ENCODE measurements at places on chromosomes 11 and 22.

DNA sequence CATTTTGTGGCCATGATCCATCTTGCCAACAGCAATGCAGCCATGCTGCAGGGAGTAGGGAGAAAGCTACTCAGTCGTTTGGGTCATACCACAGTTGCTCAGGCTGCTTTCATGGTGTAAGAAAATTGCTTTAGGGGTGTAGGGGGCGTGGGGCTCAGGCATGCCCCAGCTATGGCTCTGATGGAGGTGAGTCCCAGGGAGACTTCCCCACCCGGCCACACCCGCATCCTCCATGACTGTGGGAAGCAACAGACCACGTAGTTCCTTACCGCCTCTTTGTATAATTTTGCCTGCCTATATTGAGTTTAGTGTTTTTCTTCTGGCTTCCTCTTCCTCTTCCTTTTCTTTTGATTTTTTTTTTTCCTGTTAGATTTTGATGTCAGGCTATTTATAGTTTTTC, 58.8 kb downstream of the SPECC1L start:
- DNase-seq = no peak

DNA sequence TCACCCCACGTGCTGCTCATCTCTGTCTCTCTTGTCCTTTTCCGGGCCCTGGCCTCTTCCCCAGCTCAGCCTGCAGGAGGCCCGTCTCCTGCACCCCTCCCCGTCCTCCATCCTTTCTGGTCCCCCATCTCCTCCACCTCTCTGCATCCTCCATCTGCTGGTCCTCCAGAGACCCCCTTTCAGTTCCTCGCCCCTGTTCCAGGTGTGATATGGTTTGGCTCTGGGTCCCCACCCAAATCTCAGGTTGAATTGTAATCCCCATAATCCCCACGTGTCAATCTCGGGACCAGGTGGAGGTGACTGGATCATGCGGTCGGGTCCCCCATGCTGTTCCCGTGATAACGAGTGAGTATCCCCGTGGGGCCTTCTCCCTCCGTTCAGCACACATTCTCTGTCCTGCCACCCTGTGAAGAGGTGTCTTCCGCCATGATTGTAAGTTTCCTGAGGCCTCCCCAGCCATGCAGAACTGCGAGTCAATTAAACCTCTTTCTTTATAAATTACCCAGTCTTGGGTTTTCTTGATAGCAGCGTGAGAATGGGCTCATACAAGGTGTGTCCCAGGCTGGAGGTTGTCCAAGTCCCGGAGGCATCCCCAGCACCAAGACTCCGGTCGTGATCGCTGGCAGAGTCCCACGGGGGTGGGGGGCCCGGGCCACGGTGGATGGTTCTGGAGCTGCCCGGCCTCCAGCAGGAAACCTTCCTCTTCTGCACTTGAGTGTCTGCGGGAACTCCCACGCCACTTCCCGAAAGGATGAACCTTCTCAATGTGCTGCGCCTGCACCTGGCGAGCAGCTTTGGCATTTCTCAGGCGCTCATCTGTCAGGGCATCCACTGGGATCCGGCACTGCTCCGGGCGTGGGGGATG, 29.0 kb upstream of the TOLLIP start:
- DNase-seq = no peak

- DNase-seq = no peak
Observed at GRCh38 chr11:11626128-11626527, 4.3 kb upstream of the GALNT18 start.

- DNase-seq = no peak
Observed at GRCh38 chr22:26524870-26525269, 12.6 kb upstream of the TFIP11 start.

DNA sequence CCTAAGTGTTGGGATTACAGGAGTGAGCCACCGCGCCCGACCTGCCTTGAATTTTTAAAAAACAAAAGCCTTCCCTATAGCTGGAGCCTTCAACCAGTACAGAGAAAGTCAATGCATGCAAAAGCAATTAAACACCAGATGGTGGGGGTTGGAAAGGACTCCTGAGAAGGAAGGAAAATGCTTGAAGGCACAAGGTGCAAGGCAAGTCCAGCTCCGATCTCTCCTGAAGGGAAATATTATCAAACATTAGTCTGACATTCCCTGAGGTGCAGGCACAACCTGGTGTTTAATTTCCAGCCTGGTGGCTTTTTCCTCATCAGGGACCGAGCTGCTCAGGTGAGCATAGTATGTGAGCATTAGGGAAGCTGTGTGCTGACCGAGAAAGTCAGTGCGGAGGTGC, 12.9 kb upstream of the RAPSN start:
- no peak for DNase-seq

- DNase-seq = no peak
Observed at GRCh38 chr11:112771851-112772250, 189.4 kb upstream of the NCAM1 start.

DNA sequence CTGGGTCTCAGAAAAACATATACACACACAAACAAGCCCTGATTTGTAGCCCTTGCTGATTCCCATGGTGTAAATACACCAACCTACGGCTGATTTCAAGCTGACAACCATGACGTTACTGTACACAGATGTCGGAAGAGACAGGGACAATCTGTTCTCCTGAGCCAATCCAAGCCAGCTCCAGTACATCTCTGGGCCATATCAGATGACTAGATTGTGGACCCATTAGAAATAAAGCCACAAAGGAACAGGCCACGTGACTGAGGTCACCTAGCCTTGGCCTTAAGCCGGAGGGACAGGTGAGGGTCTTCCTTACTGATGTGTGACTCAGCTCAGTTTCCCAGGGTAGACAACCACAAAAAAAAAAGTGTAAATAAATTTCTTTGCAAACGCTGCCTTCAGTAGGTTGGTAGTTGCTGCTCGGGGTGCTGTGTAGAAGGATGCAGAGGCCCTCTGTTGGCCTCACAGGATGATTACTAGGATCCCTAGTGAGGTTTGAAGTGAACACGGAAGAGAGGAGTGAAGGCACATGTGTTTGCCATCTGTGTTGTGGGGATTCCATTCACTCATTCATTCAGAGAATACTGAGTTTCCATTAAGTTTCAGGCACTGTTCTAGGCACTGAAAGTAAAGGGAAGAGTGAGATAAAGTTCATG, 99.0 kb upstream of the LARGE1 start:
- DNase-seq = no peak

Measured in NCI-H2029 (cell line).